ENCODE measurements at places on chromosomes 2 and 18.

DNA sequence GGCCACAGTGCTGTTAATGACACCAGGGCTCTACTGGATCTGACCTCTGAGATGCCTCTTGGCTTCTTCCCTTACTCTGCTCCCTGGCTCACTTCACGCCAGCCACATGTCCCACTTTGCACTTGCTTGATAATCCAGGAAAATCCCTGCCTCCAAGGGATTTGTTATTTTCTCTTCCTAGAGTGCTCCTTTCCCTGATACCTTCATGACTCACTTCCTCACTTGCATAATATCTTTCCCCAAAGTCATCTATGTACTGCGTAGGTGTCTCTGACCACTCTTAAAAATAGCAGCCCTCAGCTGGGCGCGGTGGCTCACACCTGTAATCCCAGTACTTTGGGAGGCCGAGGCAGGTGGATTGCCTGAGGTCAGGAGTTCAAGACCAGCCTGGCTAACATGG is 572.3 kb downstream of the PLCL1 start:
- DNase-seq = no peak

DNA sequence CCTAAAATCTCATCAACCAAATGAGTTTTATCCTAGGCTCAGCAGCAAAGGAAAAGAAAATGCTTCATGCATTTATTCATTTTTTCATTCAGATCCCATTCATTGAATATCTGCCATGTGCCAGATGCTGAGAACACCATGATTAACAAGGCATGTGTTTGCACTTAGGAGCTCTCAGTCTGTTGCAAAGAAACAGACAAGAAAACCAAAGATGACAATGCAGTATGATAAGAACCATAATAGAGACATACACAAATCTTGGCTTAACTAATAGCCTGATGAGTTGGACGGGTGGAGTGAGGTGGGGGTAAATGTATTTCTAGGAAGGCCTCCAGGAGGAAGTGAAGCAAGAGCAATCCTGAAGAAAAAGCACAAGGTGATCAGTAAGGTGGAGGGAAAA is 177.8 kb upstream of the SCN7A start:
- no peak for DNase-seq

DNA sequence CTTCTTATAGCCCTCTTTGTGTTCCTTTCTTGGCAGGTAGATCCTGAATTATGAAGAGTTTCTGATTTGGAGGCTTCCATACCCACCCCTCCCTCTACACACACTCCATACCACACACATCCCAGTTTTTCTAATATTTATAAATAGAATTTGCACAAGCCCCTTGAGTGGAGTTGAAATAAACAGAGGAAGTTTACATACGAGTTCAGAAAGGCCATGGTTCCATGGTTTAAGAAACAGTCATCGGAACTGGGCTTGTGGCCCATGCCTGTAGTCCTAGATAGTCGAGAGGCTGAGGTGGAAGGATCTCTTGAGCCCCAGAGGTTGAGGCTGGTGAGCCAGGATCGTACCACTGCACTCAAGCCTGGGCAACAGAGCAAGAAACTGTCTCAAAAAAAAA is 62.7 kb upstream of the TANC1 start:
- DNase-seq = no peak

DNA sequence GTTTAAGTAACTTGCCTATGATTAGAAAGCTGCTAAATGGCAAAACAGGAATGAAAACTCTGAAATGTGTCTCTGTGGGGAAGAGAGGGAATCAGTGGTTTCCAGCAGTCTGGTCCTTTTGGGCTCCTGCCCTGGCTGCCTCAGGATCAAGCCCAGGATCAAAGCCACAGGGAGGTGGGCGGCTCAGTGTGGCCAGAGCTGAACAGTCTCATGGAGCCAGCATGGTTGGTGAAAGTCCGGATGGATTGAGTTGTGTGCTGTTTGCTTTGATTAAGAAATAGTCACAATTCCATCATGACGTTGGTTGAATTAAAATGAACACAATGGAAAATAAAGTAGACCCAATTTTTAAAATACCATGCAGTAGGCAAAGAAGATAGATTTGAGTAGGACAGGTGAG is 344.2 kb downstream of the LPIN1 start:
- no peak for DNase-seq

- DNase-seq = no peak
These were observed 149.0 kb downstream of the LNPK start for GRCh38 chr2:175852879-175853615.

GRCh38 chr2:152097801-152098495 is 896 bp downstream of the CACNB4 start:
- no peak for DNase-seq

- no peak for DNase-seq
These were observed 22.1 kb downstream of the SRD5A2 start for GRCh38 chr2:31558401-31559295.

DNA sequence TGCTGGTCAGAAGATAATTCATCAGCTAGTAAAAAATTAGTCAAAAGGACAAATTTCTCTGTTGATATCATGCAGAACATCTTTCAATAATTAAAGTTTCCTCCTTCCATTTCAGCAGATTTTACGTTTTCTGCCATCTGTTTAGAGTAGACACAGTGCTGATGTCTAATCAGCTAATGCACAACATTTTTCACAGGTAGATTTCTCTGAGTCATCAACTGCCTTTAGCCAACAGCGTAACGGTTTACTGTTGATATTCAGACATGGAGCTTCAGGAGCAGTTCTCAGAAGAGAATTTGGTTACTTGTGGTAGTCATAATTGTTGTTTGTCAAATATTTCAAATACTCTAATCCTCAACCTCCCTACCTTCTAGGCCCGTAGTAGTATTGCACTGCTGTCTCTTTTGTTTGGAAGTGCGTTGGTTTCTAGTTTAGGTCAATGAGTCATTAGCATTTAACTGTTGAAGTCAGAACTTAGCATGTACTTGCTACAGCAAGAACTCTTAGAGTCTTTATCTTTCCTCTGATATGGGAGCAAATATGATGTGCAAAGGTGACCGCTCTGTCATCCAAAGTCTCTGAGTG is 86.8 kb upstream of the TFPI start:
- no peak for DNase-seq

DNA sequence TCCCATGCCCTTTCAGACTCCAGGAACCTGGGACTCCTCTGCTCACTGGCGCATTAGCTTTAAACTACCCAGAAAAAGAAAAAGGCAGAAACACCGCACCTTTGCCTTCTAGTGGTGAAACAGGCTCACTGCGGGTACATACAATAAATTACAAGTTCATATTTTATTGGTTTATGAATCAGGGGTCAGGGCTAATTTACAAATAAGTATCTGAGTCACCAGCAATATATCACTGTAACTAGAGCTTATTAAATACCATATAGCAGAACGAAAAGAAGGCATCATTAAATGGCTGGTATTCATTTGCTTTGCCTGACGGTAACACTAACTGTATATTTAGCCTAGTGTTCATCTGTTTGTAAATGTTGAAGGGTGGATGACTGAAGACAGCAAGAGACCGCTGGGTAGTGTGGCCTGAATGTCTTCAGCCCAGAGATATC is 26.9 kb upstream of the DTNB start:
- peak; percentile 21 for DNase-seq

DNA sequence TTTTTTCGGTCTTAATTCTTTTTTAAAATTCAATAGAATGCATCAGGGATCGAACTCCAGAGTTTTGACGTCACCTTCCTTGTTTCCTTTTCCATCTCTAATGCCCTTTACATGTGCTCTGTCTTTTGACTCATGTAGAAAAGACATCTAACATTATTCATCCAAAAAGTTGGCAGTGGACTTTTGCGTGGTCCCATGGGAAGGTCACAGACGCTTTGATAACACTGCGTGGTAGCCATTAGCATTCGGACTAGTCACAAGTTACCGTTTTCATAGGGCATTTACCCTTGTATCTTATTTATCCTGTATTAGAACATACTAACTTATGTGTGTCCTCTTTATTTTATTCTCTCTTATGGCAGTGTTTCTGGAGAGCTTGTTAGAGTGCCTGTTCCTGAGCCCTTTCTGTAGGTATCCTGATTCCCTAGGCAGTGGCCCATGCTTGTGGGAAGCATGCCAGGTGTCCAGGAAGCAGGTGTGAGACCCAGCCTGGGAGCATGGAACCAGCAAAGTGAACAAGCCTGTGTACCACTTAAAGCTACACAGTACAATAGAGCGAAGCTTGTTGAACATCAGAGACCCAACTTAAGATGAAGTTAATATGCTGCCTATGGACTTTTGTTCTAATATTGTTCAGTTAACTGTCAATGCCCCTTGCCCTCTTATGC is 73.6 kb upstream of the RBM44 start:
- no peak for DNase-seq

GRCh38 chr2:45289997-45290709 is 280.9 kb upstream of the SIX2 start:
- no peak for DNase-seq

DNA sequence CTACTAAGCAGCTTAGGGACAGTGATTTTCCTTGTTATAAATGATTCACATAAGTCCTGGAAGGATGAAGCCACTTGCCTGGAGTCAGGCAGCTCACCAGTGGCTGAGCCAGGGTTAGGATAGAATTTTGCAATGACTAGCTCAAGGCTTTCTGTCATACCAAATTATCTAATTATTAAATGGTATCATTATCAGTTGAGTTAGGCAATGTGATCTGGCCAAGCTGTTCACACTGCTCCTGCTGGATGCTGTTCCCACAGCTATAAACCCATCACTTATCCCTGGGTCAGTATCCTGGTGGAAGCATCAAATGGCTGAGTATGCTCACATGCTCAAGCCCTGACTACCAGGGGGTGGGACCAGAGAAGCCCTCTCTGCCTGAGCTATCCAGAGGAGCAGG is 235.2 kb downstream of the MTX2 start:
- no peak for DNase-seq

GRCh38 chr2:54261537-54261936 is 5.5 kb upstream of the TSPYL6 start:
- DNase-seq = no peak

GRCh38 chr2:204664708-204665121 is 119.4 kb downstream of the PARD3B start:
- DNase-seq = no peak

DNA sequence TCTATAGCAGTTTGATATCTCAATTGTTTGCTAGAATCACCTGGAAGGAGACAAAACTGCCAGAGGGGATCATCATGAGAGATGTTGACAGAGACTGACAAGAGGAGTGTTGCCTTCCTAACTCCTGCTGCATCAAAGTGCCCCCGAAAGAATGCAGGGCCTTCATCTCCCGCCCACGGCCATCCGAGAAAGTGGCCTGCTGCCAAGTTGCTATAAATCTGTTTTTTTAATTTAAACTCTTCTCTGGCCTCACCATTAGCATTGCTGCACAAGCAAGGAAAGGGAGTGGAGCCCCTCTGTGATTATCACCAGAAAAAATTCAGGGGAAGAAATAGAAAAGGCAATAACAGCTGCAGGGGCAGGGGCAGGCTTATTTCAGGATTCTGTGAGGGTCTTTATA is 238.1 kb upstream of the EPHA4 start:
- DNase-seq = no peak

DNA sequence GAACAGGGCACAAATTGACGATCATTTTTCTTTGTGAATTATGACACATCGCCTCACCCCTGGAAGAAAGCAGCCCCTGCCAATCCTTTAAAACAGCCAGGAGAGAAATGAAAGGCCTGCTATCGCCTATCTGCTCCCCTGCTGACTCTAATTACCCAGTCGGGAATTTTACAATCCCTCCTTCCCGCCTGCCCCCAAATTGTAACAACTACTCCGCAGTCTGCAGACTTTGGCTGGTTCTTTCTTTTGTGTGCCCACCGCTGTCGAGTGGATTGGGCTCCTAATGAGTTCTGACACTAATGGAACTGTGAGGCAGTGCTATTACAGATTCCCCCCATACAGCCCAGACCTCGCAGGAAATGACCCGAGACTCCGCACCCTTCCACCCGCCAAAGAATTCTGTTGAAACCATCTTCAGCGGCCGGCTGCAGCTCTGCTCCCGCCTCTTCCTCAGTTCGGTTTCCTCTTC is 281.2 kb upstream of the PARD3B start:
- no peak for DNase-seq

- DNase-seq = no peak
These were observed 3.4 kb upstream of the TEX51 start for GRCh38 chr2:126895336-126895735.

- DNase-seq = no peak
These were observed 132.8 kb downstream of the ATL2 start for GRCh38 chr2:38244301-38244700.

DNA sequence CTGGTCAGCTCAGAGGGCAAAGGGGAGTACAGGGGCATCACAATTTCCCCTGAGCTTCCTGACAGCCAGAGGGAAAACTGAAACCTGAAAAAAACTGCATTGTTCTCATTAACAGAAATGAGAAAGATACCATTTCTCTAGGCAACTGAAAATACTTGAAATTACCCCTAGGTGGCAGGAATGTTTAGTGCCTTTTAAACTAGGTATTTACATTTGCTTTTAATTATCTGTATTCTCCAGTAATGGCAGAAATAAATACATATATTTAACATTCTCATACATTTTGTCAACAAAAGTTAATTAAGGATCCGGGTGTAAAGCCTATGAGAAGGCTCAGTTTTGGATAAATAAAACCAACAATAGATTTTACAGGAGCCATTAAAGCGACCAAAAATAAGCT is 34.5 kb downstream of the RPL31 start:
- DNase-seq = no peak

DNA sequence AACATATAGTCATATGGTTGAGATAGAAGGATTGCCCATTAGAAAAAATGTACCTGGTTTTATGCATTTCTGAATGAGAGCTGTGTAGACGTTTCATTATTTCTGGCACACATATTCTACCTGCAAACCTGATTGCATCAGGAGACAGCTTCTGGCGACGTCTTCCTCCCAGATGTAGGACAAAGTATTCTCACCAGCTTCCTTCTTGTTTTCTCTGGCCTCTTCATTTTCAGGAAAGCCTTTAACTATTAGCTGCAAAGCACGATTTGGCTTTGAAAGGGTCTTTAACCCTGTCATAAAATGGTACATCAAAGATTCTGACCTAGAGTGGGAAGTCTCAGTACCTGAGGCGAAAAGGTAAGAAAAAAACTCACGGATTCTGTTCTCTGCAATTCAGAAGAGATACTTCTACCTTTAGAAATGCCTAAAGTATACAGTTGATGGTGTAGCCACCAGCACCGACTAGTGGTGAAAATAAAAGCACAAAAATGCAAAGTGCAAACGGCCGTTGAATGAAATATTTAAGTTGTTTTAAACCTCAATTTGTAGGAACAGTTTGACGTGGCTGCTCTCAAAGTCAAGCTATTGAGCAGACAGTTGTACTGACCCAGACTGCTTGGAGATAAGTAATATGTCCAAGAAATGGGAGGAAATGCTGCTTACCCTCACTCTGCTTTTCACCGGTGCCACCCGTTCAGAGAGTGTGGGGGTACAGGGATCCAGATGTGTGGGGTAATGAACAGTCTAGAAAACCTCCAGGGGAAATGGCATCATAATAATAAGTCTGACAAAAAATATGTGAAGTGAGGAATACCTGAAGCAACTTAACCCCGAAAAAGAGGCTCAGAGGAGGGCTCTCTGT is 20.2 kb downstream of the IL18RAP start:
- peak; percentile 49 for DNase-seq
